ENCODE measurements at places on chromosomes 2 and 18.

GRCh38 chr2:152421521-152422370 lies 86.8 kb downstream of the FMNL2 start:
- no peak for DNase-seq

DNA sequence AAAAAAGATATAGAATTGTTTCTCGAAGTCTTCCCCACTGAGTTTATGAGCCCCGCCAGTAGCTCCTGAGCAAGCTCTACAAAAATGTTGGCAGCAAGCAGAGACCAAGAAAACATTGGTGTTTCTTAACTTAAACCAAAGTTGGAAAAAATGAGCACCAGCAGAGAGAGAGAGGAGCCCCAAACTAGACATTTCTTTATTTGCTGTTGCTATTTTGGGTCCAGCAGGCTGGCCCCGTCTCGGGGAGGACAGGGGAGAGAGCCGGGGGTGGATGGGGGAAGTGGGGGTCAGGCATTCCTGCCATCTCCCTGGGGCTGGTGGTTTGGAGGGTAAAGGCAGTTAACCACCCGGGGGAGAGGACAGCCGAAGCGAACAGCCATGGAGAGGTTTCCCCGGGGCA lies 113.0 kb downstream of the DYSF start:
- DNase-seq, result no peak

- DNase-seq, result no peak
Measured at GRCh38 chr2:206488623-206489022, 45.3 kb downstream of the ADAM23 start.

DNA sequence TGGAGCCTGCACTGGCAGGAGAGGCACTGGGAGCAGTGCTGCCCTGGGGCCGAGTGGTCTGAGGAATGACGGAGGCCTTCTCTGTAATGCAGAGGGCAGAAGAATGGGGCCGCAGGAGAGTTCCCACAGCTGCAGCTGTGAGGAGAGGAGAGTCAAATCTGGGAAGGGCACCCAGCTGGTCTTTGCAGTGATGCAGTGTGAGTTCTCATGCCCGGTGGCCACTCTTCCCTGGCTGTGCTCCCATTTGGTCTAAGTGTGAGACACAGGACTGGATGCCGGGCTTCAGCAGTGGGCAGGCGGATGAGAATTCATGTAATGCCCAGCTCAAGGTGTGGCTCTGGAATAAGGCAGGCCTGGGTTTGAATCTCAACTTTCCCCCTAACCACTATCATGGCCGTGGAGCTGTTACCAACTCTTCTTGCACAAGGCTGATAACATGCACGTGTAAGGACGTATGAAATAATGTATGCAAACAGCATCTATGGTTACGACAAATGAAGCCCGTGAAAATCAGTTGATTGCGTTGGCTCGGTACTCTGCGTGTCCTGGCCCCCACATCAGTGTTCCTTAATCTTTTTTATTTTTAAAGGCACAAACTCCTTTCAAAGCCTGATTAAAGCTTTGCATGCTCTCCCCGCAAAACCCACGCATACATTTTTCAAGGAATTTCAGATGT lies 71.6 kb downstream of the ACKR3 start:
- no peak for DNase-seq

DNA sequence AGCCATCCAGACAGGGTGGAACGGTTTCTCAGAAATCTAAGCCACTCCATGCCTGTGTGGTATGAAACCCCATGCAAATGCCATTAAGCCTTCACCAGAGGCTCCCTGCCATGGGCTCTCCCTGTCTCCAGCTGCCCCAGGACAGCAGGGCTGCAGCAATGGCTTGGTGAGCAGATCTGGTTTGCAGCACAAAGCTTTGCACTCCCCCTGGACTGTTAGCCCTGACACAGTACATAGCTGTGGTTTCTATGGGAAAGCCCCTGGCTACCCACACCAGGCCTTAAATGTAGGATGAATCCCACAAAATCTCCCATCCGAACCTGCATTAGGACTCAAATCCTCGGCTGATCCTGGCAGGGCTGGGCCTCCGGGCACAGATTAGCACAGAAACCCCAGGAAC lies 291.6 kb downstream of the TNS1 start:
- DNase-seq, result no peak

GRCh38 chr2:98012561-98012991 lies 16.8 kb upstream of the TMEM131 start:
- peak; percentile 73 for DNase-seq

GRCh38 chr2:30693821-30694281 lies 113.4 kb downstream of the CAPN13 start:
- DNase-seq, result no peak

DNA sequence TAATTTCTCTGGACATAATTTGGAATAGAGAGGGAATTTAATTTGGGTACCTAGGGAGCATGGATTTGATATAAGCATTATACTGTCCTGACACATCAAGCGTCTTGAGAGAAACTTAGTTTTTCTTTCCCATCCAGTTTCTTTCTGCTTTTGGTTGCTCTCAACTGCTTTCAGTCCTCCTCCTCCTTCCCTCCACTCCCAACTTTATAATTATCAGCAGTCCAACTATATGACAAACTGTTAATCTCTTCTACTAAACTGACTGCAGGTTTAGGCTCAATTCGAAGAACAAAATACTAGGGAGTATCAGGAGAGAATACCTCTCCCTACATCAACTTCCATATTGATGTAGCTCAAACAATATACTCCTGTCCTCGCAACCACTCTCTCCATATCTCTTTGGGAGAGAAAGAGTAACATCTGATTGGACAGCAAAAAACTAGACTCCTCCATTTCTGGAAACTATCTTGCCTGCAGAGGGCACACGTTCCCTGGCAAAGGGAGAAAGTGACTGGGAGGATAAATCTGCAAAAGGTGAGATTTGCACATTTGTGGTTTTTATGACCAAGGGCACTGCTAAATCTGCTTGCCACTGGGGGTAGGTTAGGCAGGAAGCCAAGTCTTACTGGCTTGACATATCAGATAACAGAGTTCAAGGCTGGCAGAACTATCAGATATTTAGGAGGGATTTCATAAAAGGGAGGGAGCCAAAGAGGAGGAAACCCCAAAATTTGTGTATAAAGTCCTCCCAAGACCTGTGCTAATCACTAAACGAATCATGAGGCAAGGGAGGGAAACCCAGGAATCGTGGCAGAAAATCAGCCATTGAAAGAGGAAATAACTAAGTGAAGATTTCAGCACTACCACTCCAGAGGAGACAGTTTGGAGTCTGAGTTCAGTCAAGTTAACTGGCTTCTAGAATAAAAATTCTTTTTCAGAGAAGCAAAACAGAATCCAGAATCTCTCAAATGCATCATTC lies 40.0 kb downstream of the ICA1L start:
- DNase-seq, result peak; percentile 54

- DNase-seq, result peak; percentile 34
Measured at GRCh38 chr18:22813648-22814328, 119.3 kb upstream of the RBBP8 start.

GRCh38 chr2:197700960-197701359 lies 4.2 kb upstream of the MARS2 start:
- DNase-seq, result no peak

DNA sequence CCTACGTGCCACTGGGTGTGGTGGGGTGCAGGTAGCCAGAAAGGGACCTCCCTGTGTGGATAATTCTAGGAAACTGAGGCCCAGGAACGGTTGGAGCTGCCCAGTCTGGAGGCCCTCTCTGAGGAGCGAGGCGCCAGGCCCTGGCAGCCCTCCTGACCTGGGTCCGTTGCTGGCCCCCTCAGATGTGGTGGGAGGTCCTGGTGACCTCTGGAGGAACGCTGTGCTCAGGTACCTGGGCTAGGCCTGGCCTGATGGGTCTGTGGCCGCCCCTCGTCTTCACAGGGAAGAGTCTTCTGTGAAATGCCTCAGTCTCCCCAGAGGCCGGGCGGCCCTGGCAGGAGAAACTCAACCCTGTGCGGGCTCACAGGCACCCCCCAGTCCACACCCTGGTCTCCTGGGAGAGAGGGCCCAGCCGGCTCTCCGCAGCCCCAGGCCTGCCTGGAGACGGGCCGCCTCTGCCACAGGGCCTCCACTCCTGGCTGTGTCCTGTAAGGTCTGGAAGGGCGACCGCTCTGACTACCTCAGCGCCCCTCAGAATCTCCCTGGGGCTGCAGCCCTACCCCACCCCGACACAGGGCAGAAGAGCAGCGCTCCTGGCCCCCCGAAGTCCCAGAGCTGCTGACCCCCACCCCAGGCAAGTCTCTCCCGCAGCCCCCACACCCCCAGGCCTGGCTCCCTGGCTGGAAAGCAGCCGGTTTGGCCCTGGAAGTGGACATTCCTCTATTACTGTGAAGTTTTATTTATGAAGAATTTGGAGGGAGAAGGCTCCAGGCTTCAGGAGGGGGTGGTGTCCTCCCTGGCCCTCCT lies 3.7 kb downstream of the B3GNT7 start:
- DNase-seq, result no peak

DNA sequence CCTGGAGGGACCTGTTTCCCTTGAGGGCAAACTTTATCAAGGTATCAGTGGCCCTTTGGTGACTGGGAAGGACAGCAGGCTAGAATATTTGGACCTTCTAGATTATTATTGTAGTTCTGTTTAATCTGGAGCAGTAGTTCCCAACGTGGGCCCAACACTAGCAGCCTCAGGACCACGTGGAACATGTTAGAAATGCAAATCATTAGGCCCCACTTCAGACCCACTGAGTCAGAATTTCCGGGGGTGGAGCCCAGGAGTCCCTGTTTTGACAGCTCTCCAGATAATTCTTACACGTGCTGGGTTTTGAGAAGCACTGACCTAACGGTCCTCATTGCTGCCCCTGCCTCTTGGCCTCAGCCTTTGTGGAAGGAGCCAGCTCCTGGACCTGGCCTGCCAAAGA lies 25.5 kb upstream of the DYNC2LI1 start:
- no peak for DNase-seq

- DNase-seq, result no peak
Measured at GRCh38 chr18:3885209-3885792, 435.3 kb downstream of the TGIF1 start.

GRCh38 chr2:104430852-104431251 lies 423.1 kb upstream of the POU3F3 start:
- DNase-seq, result no peak

DNA sequence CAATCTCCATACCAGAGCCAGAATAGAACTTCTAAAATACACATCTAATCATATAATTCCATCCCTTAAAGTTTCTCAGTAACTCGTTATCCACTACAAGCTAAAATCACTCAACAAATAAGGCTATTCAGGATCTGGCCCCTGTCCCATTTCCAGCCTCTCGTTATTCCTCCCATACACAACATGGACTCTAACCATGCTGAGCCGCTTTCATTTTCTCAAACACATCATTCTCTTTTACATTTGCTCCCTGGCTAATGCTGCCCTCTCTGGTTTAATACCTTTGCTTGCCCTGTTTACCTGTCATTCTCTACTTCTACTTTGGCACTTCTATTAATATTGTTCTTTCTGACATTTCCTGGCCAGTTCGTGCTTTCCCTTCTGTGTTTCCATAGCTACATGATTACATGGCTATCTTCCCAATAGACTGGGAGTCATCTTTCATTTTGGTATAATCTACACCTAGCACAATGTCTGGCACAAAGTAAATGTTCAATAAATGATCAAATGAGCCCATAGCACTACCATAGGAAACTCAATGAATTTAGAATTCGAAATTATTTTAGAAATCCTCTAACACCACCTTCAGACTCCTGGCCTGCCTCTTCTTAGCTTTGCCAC lies 163.6 kb upstream of the VRK2 start:
- no peak for DNase-seq

GRCh38 chr2:173881461-173881860 lies 83.7 kb downstream of the SP3 start:
- no peak for DNase-seq

DNA sequence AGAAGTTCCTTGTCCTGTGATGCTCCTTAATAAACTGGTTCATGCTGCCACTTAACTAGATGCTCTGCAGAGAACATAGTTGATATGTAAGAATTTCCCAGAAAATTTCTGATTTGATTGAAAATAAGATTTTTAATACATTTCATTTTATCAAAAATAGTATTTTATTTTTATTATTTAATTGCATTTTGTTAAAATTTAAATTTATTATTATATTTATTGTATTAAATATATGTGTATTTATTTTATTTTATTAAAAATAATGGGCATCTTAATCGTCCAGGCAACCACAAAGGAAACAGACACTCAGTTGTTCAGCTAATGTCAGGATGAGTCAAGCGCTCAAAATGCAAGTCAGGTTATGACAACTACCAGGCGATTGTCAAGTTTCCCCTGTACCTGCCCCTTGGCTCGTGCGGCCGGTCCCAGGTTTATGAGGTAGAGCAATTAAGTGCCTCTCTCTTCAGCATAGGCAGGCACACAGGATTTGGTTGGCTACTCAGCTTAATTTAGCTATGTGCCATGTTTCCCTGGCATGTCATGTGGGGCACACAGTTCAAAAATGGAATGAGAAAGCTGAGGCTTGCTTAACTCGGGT lies 361.2 kb downstream of the RND3 start:
- DNase-seq, result no peak

GRCh38 chr18:51397347-51397962 lies 200.0 kb upstream of the MEX3C start:
- DNase-seq, result no peak

GRCh38 chr2:123245156-123245555 lies 779.9 kb upstream of the CNTNAP5 start:
- DNase-seq, result no peak

GRCh38 chr2:85525567-85525966 lies 13.4 kb upstream of the MAT2A start:
- no peak for DNase-seq

DNA sequence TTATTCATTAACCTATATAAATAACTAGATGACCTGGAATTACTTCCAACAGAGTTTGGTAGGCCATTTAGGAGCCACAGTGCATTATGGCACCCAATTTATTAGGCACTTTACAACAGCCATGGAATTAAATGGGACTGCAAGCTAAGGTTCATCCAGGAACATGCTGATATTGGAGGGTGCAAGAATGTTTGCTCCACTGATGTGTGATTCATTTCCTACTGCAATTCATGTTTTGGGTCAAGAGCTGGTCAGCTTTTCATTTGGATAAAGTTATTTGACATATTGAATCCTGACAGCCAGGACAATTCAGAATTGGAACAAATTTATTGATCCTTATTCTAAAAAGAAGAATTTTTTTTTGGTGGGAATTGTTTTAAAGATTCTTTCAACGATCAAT lies 11.8 kb upstream of the LYPD1 start:
- DNase-seq, result no peak
